ENCODE measurements at places on chromosomes 4 and X. TPM values are rescaled to one million over a fixed set of nuclear protein-coding genes. Genes with fewer than 3 reads are reported as not detected.

- H3K27me3 ChIP-seq, result no peaks in the 10 kb centered on the region
- H3K4me3 ChIP-seq, result no peak overlapping the region
- no peak overlapping the region for H3K27ac ChIP-seq
- DNase-seq, result no peak
These were observed 123.7 kb downstream of the AFF1 start for GRCh38 chr4:87058356-87059073.

The VMA21 gene
- total RNA-seq, result 104 TPM

- no peak overlapping the region for H3K27ac ChIP-seq
- H3K36me3 ChIP-seq, result peaks cover 4% of the 10 kb centered on the region
- DNase-seq, result no peak
- H3K4me3 ChIP-seq, result no peak overlapping the region
- no peaks in the 10 kb centered on the region for H3K27me3 ChIP-seq
These were observed 22.8 kb upstream of the SPON2 start for GRCh38 chr4:1195109-1195671.

The ADH1C gene
- 2.5 TPM for total RNA-seq

DNA sequence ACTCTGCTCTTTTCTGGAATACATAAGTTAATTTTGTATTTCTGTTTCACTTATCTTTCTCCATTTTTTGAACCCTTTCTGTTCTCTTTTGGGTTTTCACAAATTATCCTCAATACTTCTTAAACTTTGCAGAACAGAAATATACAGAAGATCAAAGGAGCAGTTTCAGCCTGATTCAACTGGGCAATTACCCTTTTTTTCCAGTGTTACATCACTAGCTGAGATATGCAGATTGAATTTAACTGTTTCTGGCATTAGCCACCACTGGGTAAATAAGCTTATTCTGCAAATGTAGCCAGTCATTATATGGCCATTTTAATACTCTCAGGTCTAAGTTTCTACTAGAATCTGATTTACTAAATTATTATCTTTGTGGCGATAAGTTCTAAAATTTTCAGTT is 66.9 kb upstream of the GRID2 start:
- H3K27ac ChIP-seq, result no peak overlapping the region
- H3K36me3 ChIP-seq, result no peaks in the 10 kb centered on the region
- no peak for DNase-seq
- H3K4me1 ChIP-seq, result no peaks in the 10 kb centered on the region
- H3K4me3 ChIP-seq, result no peak overlapping the region
- H3K27me3 ChIP-seq, result no peaks in the 10 kb centered on the region

GRCh38 chrX:100081503-100081902 is 328.6 kb downstream of the PCDH19 start:
- H3K27me3 ChIP-seq, result no peaks in the 10 kb centered on the region
- H3K36me3 ChIP-seq, result no peaks in the 10 kb centered on the region
- H3K27ac ChIP-seq, result no peak overlapping the region
- no peak overlapping the region for H3K4me3 ChIP-seq
- no peaks in the 10 kb centered on the region for H3K4me1 ChIP-seq

The GNL3L gene
- total RNA-seq, result 23.7 TPM

- no peaks in the 10 kb centered on the region for H3K36me3 ChIP-seq
- H3K4me1 ChIP-seq, result no peaks in the 10 kb centered on the region
These were observed 147.2 kb upstream of the DIPK2B start for GRCh38 chrX:45347877-45348276.

- no peaks in the 10 kb centered on the region for H3K27me3 ChIP-seq
- H3K27ac ChIP-seq, result no peak overlapping the region
- H3K4me1 ChIP-seq, result no peaks in the 10 kb centered on the region
- no peak overlapping the region for H3K4me3 ChIP-seq
- no peaks in the 10 kb centered on the region for H3K36me3 ChIP-seq
These were observed 28.6 kb upstream of the TMEM154 start for GRCh38 chr4:152708361-152708760.

DNA sequence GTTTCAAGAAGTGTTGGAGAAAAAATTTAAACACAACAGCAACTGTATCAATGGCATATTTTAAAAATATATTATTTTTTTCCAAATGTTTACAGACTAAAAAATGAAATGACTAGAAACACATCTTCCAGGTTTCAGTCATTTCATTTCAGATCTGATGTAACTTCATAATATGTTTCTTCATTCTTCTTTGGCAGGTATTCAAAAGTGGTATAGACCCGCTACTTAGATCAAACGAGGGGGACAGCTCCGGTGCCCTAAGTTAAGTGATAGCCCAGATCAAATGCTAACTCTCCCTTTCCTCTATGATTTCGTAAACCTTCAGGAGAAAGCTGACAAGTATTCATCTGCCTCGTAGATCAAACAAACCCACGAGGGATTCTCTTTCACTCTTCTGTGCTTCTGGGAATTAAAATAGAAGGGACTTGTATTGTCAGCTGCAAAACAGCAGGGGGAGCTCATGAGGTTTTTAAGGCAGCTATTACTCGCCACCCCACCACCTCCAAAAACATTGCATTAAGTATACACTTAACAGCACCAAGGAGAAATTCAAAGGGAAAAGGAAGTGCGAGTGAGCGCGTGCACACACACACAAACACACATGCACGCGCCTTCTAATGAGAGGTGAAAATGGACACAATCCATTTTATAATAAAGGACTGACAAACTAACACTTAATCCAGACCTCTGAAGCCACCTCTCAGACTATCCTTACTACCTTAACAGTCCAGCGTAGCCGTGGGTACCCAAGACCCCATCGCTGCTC is 21.4 kb downstream of the HELT start:
- H3K27me3 ChIP-seq, result no peaks in the 10 kb centered on the region
- no peak overlapping the region for H3K27ac ChIP-seq
- DNase-seq, result no peak
- H3K36me3 ChIP-seq, result no peaks in the 10 kb centered on the region

- no peak overlapping the region for H3K27ac ChIP-seq
- peaks cover 2% of the 10 kb centered on the region for H3K27me3 ChIP-seq
- no peaks in the 10 kb centered on the region for H3K4me1 ChIP-seq
- no peak for DNase-seq
These were observed 48.8 kb upstream of the CCSER1 start for GRCh38 chr4:90078440-90078839.
